Mesenteric fat pad (tissue), 1 donor: ENCODE measurements at places on chromosomes 2 and 18. TPM values are rescaled to one million over a fixed set of nuclear protein-coding genes. Genes with fewer than 3 reads are reported as not detected.

DNA sequence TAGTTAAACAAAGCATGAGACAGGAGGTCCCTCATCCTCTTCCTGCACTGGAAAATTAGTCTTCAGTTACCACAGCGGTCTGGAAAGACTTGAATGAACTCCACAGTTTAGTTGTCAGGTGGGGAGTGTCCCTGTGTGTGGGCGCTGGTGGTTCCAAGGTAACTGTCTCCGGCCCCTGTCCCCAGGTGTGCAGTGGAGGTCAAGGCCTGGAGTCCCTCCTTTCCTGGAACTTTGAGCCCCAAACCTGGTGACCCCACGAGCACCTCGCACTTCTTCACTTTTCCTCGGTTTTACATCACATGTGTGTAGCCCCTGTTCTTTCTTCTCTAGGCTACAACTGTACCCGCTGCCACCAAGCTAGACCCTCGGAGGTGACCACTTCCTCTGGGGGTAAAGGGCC is 28.0 kb upstream of the INHBB start:
- no peak for DNase-seq

GRCh38 chr2:48320742-48321141 is 209.2 kb upstream of the STON1 start:
- DNase-seq = no peak

DNA sequence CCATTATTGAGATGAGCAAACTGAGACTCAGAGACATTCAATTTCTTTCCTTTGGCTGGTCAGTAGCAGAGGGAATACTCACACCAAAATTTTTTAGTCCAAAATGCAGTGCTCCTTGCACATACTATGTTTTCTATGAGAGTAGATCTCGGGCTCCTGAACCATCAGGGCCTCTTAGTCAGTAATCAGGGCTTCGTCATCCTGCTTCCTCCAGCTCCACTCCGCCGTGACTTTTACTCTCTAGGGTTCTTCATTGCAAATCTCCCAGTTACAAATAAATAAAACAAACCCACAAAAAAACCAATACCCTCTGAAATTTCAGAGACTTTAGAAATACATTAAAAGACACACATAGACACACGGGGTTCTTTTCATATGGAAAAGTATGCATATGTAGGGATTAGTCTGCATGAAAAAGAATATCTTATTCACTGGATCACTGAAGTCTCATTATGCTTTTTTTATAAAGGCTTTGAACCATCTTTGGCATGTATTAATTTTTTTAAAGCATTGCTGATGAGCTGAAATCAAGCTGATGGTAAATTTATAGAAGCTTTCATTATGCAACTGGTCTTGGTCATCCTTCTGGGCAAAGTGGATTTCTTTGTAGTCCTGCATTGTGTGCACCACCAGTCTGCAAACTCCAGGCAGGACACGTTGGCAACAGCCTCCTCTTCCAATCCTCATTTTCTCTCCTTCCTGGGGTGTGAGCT is 235.0 kb downstream of the ICOS start:
- DNase-seq = no peak

Gene CFAP65
- total RNA-seq = not detected

Gene ARID5A
- 50.9 TPM for total RNA-seq

Gene EVA1A
- 0.71 TPM for total RNA-seq
